Umbilical cord (tissue), 2 donors: ENCODE measurements at places on chromosomes 3 and 15.

- DNase-seq: no peak
Measured at GRCh38 chr3:189655617-189656016, 24.4 kb downstream of the TP63 start.

GRCh38 chr3:4310971-4311370 is 7.8 kb downstream of the SETMAR start:
- no peak for DNase-seq

DNA sequence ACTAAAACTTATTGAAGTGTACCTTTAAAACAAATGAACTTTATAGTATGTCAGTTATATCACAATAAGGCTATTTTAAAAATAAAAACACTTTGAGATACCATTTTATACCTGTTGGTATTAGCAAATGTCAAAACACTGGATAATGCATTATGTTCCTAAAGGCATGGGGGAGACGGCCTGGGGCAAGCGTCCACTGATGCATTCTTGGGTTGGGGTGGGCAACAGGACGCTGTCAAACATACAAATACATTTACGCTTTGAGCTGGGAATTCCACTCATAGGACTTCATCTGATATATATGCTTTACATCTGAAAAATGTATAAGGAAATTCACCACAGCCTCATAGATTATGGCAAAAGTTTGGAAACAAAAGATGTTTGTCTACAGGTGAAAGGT is 7.6 kb upstream of the GATA2 start:
- no peak for DNase-seq

DNA sequence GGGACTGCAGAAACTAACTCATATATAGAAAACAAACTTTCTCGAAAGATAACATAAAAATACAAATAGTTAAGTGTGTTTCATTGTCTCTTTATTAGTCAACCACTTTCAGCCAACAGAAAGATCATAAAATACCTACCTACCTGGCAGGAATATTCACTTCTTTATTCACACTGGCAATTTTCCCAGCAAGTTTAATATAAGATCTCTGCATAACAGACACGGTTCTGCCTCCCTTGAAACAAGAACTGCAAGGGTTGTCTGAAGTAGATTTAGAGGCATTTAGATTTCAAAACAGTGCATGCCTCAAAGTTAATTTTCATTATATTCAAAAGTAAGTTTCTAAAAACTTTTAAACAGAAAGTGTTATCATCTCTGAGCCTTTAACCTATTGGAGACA is 7.1 kb downstream of the NPTN start:
- DNase-seq: no peak

- DNase-seq: no peak
Measured at GRCh38 chr3:169699070-169699469, 35.6 kb upstream of the MECOM start.

GRCh38 chr3:13706886-13707285 is 158.0 kb downstream of the FBLN2 start:
- no peak for DNase-seq
